Hippocampal formation (tissue), 2 donors: ENCODE measurements at places on chromosomes 12 and 14.

- no peak for DNase-seq
Measured at GRCh38 chr14:56195704-56196103, 77.5 kb downstream of the PELI2 start.

DNA sequence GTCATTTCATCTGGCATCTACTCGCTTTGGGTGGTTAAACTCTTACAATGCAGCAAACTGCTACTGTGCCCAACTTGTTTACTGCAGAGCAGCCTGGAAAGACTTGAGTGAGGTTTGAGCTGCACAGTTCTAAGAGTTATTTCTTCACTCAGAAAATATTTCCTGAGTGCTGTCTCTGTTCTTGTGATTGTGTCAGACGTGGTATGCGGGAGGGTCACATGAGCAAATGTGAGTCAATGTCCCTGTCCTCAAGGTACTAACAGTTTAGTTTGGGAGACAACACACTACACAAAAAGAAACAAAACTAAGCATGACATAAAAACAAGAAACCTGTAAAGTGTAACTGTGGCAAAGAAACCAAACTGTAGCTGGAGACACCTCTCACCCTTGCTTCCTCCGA, 32.4 kb downstream of the FLVCR2 start:
- no peak for DNase-seq

DNA sequence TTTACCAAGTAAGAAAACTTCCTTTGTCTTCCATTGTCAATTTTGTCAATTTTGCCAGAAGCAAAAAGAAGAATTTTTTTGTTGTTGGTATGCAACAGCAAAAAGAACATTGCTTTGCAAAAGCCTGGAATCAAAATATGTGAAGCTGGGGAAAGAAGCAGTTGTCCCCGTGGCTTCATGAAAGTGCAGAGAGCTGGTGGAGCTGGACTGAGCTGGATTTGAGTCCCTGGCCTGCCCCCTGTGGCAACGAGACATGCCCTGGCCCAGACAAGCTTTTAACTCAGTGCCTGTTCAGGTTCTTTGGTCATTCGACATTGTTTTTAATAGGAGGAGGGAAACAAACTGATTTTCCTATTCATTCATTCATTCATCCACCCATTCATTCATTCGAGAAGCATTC, 70.3 kb downstream of the SLC15A4 start:
- DNase-seq: no peak

DNA sequence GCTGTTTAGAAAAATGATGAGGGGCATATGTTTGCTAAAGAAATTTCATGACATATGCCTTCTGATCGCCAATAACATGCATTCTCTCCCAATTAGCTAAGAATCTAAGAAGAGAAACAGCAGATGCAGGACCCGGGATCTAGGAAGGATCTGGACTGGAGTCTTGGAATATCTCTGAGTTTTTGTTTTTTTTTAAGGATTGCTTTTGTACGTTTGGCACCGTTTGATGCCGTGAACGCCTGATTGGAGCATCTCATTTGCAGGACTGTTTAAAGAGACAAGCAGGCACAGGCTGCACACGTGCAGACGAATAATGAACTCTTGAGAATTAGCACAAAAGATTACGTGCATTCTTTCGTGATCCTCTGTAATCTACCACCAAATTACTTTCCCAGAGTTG, 13.6 kb downstream of the EML1 start:
- DNase-seq: no peak

- DNase-seq: no peak
Measured at GRCh38 chr12:12404297-12404696, 47.4 kb downstream of the BORCS5 start.

DNA sequence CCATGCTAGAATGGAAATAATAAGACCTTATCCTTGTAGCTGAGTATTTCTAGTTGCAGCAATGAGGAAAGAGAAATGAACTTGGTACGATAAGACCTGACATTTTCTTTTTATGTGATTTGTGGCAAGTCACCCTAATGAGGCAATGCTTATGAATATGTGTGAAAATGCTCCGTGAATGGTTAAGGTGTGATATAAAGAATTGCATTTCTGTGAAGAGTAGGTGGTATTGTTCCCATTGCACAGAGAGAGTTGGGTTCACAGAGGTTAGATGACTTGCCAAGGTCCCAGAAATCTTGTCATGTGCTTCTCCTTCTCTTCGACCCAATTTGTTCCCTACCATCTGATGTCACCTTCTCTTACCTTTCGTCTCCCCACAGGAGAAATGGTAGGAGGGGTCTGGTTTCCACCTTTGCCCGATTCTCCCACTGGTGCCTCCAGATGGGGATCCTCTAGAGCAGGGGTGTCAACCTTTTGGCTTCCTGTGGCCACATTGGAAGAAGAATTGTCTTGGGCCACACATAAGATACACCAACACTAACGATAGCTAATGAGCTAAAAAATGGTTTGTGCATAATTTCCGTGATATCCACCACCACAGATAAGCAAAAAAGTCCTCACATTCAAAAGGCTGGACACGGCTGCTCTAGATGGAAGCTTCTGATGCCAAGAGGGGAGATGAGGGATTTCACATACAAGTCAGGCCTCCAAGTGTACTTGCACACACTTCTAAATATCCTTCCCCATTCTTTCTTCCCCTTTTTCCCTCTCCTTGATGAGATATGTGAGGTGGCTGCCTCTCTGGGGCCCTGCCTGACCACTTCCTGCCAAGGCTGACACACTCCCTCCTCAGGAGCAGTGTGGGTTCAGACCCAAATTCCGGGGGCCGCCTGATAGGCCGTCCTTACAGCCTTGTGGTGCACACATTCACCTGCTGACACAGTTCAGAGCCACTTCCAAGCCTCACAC, 96.1 kb downstream of the PLXNC1 start:
- DNase-seq: no peak

GRCh38 chr14:81303258-81303935, 82.6 kb upstream of the GTF2A1 start:
- DNase-seq: no peak

DNA sequence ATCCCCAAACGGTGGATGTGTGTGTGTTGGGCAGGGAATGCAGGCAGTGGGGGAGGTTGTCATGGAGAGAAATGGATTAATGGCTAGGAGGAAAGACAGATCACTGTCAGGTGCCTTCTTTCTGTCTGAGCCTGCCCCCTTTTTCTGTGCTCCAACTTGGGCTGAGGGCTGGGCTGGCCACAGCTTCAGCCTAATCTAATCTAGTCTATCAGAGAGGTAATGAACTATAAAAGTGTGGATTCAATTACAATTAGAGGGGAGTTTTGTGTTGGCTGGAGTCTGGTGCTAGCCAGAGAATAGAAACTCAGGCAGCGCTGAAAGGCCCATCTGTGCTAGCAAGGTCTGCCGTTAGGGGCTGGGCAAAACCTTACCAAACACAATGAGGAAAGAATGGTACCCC, 41.2 kb downstream of the NEUROD4 start:
- no peak for DNase-seq

GRCh38 chr12:69238589-69239351, 599 bp upstream of the CPSF6 start:
- no peak for DNase-seq

- DNase-seq: no peak
Measured at GRCh38 chr12:81610955-81611889, 147.9 kb downstream of the PPFIA2 start.

DNA sequence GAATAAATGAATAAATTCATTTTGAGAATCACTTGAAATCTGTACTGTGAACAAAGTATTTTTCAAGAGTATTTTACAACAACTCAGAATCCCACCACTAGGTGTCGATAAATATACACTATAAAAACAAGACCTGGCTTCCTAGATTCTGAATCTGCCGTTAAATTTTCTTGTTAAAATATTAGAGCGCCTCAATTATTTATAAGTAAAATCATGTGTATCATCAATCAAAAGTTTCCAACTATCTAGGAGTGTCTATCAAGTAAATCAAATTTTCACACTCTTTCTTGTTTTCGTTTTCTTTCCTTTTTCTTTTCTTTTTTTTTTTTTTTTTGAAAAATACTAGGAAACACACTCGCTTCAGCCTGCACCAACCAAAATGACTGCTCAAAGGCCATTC, 179.2 kb upstream of the DCN start:
- peak; percentile 62 for DNase-seq

DNA sequence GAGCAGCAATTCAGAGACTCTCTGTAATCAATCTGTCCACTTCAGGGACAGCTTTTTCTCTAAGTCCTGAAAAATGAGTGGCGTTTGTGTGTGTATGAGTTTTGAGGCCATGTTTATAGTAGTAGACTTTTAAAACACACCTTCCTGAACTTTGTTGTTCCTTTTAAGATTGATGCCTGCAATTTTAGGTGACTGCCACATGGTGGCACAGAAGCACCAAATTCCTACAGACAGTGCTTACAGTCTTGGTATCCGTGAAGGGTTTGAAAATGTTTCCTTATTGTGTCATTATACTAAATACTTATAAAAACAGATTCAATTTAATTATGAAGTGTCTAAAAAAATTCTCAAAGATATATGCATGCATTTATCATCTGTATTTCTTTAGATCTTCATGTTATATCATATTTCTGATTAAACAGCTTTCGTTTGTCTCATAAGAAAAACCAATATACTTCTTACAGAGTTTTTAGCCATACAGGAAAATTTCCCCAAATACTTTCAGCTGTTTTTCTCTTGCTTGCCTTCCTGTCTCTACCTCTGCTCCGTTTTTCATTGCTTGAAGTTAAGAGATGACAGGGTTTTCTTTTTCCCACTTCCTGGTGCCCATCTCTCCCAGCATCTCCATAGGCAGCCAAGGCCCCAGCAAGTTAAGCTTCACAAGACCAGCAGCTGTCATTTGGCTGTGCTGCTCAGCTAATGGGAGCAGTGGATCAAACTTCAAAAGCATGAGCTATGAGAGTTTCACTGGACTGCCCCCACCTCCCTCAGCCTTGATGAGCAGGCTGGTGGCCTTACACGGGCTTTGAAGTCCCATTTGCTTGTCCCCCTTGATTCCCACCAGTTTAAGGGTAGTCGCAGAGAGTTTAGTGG, 259.6 kb downstream of the AKAP6 start:
- DNase-seq: no peak

DNA sequence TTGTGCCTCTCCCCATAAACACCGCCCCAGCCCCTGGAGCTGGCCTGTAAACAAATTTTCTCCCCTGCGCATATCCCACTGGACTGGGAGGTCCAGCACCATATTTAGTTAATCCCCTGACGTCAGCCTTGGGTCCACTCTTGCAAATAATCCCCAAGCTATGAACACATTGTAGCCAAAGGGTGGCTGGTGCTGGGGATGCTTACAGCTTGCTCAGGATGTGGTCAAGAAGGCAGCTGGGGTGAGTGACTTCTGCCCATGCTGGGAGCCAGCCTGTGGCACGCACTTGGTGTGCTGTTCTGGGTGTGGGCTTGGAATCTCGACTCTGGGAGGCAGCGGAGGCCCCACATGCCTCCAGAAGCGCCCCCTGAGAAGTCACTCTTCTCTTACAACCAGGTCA, 32.1 kb downstream of the CMKLR1 start:
- DNase-seq: peak; percentile 20

- no peak for DNase-seq
Measured at GRCh38 chr14:100663761-100664052, 63.0 kb upstream of the DLK1 start.

DNA sequence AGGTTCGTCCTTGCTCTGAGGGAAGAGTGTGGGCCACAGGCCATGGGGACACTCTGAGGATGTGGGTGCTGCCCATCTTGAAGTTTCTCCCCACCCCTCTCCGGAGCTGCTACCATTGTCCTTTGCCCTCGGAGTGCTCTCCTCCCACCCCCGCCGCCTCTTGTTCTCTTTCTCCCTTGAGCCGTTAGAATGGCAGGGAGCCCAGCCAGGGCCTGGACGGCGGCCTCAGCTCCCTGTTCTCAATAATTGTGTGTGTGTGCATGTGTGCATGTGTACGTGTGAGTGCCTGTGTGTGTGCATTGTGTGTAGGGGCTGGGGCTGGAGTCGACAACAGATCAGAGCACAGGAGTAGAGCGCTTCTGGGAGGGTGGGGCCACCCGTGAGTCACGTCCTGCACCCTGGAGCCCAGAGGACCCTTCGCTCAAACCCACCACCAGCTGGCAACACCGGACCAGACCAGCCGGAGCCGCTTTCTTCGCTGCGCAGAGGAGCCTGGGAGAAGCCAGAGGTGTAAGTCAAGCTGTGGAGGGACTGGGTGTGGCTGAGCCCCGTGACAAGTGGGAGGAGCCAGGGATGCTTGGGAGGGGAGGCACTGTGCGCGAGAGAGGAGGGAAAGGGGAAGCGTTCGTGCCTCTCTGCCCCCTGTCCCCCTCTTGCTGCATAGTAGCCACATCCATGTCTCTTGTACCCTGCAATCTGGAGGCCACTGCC, 25.9 kb upstream of the KCNA5 start:
- no peak for DNase-seq

DNA sequence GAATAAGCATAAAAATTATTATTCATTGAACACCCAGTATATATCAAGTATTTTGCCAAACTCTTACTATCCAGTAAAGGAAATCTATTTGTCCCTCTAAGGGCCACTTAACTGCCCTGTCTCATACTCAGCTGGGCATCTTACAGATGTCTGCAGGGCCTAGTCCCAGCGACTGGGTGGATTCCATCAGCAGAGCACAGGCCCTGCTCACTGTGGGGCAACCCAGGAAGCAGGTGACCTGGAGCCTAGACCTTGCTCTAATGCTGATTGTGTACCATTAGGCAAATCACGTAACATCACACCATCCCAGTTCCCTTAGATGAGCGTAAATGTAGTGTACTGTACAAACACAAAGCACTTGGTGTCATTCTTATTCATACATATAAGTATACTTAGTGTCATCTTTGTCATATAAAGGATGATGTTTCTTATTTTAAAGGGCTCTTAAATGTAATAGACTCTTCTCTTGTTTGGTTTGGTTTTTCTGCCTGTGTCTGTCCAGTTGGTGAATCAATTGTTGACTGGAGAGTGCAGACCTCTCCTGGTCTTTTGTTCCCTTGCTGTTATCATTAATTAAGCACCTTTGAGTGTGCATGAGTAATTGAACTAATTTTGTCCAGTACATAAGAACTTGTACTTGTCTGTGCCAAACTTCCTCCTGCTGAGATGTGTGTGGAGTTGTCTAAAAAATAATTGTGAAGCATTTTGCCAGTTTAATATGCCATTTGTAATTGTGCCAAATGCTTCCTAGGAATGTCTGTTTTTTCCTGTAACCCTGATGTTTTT, 49.3 kb downstream of the RAB35 start:
- DNase-seq: no peak

- DNase-seq: no peak
Measured at GRCh38 chr12:48882315-48882687, 16.6 kb upstream of the RND1 start.

DNA sequence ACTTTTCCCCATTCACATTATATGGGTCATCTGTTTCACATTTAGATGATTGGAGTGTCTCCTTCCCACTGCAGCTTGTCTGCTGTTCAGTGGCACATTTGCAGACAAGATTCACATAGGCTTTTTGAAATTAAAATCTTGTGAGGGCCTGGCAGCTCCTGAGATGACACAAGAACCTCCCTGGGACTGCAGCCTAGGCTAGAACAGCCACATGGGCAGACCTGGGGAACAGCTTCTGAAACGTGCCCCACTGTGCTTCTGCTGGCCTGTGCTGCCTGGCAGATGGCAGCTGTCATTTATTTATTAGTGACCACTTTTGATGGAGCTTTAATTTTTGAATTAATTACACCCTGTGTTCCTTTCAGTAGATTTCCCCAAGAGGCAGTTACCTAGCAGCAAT, 137.4 kb downstream of the GRIP1 start:
- DNase-seq: no peak
